ENCODE measurements at places on chromosomes 4 and X.

DNA sequence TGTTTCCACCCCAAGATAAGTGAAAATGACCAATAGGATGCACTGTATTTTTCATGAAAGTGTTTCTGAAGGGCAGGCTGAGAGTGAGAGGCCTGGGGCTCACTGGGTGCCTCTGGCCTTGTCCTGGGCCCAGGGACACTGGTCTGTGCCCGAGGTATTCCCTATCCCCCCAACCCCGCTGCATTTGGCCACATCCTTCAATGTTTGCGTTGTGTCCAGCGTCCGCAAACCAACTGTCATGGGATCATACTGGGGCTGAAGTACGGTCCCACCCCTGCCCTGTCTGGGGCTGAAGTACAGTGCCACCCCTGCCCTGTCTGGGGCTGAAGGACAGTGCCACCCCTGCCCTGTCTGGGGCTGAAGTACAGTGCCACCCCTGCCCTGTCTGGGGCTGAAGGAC is 22.0 kb upstream of the MSANTD1 start:
- DNase-seq: no peak

DNA sequence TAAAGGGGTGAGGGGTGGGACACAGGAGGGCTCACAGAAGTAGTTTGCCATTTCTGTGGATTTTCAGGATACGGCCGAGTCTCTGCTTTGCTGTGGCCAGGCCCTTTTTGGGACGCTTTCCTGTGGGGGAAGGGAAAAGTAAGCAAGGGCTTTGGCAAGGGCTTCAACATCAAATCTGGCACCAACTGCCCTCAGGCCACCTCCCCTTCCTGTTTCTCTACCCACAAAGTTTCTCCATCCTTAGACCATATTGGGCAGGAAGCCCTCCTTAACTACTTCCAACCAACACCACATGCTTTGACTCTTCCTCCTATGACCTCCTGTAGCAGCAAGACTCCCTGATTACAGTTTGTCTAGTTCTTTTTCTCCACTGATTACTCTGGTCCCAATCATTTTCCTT is 105.1 kb downstream of the PHF8 start:
- no peak for DNase-seq

- DNase-seq: no peak
Observed at GRCh38 chr4:74456056-74456744, 11.3 kb downstream of the AREG start.

DNA sequence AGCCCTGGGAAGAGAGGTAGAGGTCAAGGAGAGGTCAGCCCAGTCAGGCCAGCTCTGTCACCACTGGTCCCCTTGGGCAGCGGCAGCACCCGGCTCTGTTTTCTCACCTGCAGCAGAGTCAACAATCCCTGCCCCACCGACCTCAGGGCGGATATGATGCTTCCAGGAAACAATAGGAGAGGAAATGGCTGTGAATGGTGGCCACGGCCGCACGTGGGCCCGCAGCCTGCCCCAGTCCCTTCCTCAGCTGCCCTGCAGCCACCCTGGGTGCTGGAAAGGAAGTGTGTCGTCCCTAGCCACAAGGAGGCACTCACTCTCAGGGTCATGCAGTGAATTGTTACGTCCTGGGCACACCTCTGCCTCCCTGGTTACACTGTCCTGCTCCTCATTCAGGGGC is 92.5 kb upstream of the ENPP6 start:
- no peak for DNase-seq

GRCh38 chrX:861340-861890 is 230.8 kb downstream of the SHOX start:
- no peak for DNase-seq

DNA sequence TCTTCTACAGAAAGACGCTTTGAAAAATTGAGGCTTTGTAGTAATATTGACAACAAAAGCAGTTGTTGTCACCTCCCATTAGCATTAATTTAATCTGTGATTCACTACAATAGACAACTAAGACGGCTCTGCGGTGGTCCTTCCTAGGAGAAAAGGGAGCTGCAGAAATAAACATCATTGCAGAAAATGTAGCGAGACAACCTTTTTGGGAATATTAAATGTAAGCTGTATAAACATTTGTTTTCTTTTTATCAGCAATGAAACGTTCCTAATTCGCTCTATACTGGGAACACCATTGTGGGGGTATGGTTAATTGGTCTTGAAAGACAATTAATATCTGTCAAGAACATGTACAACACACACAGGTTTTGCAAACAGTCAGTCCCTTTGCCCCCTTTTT is 583.3 kb upstream of the TENM3 start:
- no peak for DNase-seq

DNA sequence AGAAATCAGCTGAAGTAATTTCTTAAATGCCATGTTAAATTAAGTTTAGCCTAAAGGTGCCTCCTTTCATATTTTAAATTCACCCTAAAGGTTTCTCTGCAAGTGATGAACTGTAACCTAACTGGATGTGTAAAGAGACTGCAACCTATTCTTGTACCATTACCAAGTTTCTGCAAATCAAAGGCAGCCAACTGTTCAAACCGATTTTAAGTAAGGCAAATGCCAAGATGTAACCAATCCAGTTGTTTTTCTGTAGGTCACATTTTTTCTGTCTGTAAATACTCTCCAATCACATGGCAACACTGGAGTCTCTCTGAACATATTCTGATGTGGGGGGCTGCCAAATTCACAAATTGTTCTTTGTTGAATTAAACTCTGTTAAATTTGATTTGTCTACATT is 42.4 kb upstream of the FGF2 start:
- no peak for DNase-seq

- no peak for DNase-seq
Observed at GRCh38 chr4:169952236-169953002, 73.8 kb downstream of the MFAP3L start.

GRCh38 chrX:105477351-105477750 is 256.9 kb upstream of the TEX13A start:
- DNase-seq: no peak

DNA sequence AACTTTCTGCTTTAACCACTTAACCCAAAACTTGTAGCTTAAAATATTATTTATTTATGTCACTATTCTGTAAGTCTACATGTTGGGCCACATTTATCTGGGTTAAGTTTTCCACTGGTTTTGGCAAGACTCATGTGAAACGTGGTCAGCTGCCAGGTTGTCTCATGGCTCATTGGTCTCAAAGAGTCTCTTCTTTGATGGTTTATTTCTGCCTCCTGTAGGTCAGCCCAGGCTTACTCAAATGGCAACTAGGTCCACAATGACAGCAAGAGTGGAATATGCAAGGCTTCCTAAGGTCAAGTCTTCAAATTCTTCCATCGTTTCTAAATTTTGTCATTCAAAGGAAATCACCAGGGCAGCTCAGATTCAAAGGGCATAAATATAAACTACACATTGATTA is 828.7 kb downstream of the PCDH7 start:
- DNase-seq: no peak

DNA sequence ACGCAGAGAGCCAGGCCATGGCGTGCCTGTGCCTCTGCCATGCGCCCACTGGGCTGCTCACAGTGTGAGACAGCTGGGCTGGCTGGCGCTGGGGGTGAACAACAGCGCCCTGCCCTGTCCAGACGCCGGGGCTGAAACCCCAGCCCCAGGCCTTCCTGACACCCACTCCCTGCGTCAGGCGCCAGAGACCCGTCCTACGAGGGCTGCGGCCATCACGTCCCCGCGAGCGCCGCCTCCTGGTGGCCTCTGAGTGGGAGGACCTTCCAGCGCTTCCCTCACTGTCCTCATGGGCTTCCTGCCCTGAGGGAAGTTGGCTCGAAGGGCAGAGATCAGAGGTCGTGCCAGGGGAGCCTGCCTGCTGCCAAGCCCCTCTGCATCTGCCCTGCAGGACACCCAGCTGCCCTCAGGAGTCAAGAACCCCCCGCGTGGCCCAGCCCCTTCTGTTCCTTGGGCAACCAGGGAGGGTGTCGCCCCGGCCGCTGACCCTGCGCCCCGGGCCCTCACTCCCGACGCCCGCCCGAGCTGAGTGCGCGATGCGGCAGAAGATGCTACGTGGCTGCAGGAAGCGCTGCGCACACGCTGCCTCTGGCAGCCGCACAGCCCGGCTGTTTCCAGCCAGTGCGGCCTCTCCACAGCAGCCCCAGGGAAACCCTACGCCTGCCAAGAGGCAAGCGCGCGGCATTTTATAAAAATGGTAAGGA is 16.2 kb downstream of the NELFA start:
- DNase-seq: no peak

DNA sequence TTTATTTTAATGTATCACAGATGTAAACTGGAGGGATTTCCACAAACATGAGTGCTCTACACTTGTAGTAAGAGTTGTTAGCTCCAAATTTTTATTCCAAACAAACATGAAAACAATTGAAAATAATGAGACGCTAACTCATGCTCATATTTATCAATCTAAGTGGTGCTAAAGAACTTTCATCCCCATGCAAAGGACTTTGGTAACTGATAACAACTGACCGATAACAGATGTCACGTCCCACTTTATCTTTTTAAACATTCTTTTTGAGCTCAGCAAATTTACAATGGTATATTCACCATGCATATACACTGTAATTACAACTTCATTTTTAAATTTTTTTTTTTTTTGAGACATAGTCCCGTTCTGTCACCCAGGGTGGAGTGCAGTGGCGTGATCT is 15.6 kb upstream of the MAOA start:
- DNase-seq: no peak

DNA sequence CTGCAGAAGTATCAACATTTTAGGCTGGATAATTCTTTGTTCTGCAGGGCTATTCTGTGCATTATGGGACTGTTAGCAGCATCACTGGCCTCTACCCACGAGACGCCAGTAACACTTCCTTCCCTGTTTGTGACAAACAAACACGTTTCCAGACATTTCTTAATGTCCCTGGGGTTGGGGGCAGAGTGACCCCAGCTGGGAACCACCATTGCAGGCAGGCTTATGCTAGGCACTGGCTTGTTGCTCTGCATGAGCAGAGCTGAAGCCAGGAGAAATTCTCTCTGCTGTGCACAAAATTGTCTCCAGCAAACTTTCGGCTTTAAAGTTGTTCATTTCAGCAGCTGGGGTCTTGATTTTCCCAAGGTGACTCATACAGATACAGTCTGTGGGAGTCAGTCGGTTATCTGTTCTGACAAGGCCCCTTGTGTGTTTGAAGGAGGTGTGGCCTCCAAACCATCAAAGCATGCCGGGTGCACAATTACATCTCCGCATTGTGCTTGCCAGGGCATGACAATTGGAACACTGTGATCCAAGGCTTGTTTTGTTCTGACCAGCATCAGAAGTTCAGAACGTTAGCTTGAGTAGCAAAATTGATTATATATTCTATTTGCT is 156.4 kb upstream of the BOD1L1 start:
- no peak for DNase-seq

GRCh38 chr4:27267339-27267969 is 406.8 kb downstream of the STIM2 start:
- no peak for DNase-seq

DNA sequence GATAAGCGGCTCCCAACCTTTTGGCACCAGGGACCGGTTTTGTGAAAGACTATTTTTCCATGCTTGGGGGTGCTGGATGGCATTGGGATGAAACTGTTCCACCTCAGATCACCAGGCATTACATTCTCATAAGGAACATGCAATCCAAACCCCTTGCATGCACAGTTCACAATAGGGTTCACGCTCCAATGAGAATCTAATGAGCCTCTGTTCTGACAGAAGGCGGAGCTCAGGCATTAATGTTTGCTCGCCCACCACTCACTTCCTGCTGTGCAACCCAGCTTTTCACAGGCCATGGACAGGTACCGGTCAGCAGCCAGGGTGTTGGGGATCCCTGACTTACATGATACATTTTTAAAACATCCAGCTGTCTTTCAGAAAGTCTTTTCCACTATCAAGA is 187.3 kb downstream of the SLC39A8 start:
- no peak for DNase-seq

DNA sequence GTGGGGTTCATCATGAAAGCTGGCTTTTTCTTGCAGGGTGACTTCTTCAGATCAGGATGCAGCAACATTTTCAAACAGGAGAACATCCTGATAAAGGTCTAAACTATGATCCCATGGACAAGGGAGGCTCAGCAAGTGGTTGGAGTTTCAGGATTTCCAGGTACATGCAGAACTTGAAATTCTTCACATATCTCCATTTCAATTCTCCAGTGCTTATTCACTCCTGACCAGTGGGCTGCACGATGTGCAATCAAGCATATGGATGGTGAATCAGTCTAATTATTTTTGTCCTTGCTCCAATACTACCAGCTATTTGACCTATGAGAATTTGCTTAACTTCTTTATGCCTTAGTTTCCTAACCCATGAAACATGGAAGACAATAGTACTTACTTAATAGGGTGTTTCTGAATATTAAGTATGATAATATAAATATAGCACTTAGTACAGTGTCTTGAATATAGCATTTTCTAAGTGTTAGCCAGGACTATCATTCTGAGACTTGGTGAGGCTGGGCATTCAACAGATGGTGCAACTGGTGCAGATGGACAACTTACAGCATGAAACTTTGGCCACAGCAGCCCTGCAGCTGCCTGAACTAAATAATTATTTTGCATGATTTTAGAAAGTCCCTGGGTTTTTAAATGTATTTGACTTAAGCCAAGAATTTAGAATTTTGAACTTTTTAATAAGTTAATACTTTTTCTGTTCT is 92.4 kb downstream of the HPGD start:
- no peak for DNase-seq

DNA sequence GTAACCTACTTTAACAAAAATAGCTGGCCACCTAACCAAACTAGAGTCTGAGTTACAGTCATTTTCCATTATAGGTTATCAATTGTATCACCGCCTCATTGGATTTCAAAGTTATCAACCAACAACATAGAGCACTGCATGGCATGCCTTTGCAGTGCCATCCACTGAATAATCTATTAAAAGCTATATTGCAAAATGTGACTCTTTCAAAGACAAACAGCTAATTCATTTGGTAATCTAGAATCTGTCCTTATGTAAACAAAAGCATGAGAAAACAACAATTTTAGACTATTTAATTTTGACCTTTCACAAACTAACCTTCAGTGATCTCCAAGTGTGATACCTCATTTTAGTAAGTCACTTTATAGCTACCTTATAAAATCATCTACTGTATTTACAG is 144.2 kb upstream of the SH3RF1 start:
- no peak for DNase-seq

DNA sequence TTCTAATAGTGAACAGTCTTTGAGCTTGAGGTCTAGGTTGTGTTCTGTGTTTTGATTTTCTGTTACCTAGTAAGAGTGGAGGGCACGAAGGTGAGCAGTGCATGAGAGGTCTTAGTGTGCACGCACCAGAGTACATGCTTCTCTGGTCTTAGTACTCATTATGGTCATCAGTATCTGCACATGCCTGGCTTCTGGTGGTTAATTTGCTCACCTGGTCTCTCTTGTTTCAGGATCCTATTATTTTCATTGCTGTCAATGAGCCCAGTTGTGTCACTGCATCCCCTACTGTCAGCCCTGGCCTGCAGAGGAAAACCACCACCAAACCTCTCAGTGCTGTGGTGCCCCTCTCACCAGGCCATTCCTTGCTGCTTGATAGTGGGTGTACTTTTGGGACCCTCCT is 54.8 kb downstream of the NSUN7 start:
- DNase-seq: no peak
